ENCODE measurements at places on chromosomes 1 and 21.

DNA sequence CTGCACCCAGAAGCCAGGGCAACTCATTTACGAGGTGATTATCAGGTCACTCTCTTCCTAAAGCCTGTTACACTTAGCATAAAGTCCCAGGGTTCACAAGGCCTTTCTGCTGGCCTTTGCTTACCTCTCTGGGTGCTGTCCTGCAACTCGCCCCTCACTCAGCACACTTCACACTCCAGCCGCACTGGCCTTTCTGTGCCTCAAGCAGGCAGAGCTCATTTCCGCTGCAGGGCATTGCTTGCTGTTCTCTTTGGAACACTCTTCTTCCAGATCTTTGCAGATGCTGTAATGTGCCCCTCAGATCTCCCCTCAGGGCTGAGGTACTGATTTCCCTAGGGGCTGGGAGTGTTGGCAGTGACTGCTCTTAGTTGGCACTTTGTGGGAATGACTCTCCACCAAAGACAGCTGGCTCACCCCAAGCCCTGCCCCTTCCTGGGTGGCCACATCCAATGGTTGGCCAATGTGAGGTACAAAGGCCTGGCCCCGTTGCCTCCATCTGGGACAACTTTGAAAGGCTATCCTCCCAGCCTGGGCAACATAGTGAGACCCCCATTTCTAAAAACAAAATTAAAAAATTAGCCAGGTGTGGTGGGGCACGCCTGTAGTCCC lies 50.8 kb upstream of the SSBP3 start:
- DNase-seq = no peak

- peak; percentile 95 for DNase-seq
These were observed 163.0 kb downstream of the GRIK3 start for GRCh38 chr1:36871146-36871971.

DNA sequence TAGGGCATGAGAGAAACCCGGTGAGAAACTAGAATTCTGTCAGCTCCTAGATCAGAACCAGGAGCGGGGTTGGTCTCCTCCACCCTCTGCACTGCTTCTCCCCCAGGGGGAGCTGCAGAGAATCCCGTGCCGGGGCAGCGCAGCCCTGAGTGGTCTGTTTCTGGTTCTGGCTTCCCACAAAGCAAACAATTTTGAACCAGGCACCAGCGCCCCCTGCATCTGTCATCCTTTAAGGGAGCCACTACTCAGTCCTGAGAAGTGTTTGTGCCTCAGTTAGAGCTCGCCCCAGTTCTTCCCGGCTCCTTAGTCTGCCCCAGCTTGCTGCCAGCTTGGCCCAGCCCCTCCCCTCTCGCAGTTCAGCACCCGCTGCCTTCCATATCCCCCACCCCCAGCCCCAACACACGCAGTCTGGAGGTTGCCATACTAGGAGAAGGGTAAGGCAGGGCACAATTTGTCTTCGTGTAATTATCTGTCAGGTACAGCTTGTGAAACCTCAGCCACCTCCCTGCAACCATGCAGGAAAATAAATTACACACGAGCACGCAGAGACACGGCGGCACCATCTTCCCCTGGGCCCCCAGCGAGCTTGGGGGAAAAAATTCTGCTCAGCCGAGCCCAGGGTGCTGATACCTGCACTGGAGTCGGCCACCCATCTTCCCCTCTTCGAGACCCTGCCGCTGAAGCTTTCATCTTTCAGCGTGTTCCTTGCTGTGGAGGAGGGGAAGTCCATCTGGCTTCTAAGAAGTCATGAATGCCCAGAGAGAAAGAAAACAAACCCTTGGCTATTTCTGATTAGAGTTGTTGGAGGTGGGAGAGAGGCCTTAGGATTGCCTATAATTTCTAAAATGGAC lies 62.6 kb upstream of the CD1D start:
- DNase-seq = peak; percentile 32

- peak; percentile 15 for DNase-seq
These were observed 2.7 kb upstream of the NEGR1 start for GRCh38 chr1:72285074-72285425.

DNA sequence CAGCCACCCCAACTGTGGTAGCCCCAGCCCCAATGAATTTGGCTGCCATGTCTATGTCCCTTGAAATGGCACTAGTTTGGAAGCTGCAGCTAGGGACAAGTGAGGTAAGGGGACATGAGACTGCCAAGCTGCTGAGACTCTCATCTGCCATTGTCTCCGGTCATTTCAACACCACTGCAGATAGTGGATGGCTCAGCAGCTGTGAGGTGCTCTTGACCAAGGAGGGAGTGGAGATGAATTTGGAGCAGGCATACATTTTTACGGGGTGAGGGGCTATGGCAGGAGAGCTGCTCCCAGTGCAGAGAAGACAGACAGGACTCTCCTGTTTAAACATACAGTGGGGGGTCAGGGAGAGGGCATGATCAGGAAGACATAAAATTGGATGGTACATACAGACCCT lies 315.5 kb upstream of the CAMK1G start:
- DNase-seq = no peak

DNA sequence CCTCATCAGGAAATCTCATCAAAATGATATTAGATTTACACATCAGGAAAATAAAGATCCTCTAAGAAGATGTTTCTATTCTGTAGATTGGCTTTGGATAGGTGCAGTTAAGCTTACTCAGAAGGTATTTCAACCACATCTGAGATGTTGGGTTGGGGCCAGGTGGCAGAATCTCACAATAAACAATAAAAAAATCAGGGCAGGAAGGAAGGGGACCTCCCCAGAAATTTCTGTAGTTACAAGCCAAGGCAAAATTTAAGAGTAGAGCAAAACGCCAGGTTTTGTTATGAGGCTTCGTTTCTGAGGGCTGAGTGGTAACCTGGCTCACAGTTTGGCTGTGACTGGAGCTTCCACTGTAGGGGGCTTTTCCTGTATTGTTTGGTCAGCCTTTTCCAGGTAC lies 84.8 kb downstream of the HUNK start:
- no peak for DNase-seq

- DNase-seq = no peak
These were observed 1.3 kb downstream of the ARL8A start for GRCh38 chr1:202143011-202143767.

- DNase-seq = no peak
These were observed 31.0 kb downstream of the ATP5PO start for GRCh38 chr21:33884376-33885171.

GRCh38 chr1:183267646-183268431 lies 81.8 kb downstream of the LAMC2 start:
- DNase-seq = no peak

DNA sequence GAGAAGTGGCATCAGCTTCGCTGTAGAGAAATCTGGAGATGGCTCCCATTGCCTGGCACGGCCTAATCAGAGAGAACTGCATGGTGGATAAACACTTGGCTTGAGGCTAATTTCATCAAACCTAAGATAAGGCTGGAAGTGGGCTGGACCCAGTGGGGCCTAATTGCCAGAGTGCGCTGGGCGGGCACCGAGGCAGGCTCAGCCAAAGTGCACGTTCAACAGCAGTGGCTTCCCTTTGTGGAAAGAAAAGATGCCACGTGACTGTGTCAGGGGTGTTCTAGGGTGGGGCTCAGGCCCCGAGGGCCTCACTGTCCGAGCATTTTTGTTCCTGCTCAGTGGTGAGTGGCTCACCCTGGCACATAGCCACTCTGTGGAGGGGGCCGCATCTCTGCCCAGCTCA lies 5.8 kb downstream of the PLCH2 start:
- DNase-seq = no peak

DNA sequence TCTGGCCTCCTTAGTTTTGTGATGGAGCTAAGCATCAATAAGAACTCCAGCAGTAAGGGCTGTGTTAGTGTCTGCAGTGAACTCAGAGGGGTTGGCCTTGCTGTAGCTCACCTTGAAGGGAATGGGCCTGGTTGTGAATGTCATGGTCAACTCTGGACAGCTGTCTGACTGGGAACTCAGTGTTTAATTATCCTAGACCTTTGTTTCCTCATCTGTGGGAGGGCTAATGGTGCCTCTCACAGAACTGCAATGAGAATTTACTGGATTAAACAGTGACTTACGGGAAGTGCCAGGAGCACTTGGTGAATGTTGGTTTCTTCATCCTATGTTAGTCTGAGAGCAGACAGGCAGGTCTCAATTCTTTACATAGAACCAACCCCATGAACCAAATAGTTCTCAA lies 23.7 kb downstream of the HMGCS2 start:
- DNase-seq = no peak

DNA sequence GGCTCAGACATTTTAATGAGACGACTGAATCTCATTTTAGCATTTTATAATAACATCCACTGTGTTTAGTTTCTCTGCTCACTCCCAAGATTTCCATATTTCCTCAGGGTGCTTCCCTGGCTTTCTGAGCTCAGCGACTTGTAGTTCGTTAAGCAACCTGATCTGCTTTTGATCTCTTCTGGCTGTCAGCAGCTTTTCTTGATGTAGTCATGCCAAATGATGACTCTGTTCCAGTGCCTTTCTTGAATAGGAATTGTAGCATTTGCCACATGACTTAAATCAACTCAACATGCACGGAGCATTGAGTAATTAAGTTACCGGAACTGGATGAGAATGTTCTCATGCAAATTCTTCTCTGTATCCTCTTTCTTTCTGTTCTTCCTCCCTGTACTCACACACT lies 246.1 kb downstream of the FMN2 start:
- no peak for DNase-seq

- no peak for DNase-seq
These were observed 83.4 kb downstream of the ATF6 start for GRCh38 chr1:161849518-161849917.

- no peak for DNase-seq
These were observed 50.6 kb downstream of the NPHP4 start for GRCh38 chr1:5941671-5942070.

DNA sequence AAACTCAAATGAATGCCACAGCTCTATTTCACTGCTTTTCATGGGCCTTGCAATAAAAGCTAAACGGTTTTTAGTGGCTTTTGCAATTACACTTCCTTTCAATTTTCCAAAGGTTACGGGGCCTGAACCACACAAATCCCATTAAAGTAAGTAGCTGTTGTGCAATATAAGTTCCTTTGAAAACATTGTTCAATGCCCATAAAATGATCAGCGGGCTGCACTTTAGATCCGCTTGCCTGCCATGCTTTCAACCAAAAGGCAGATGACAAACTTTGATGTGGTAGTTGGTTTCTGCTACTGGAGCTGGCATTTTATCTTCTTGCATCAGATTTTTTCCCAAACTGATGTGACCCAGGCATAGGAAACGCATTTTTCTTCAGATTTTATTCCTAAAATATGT lies 50.2 kb downstream of the PRRX1 start:
- DNase-seq = no peak

All from NCI-H524 (cell line).